Inflammatory macrophage treated with lipopolysaccharide for 1 hour (primary cell): ENCODE measurements at places on chromosomes 7 and 10.

DNA sequence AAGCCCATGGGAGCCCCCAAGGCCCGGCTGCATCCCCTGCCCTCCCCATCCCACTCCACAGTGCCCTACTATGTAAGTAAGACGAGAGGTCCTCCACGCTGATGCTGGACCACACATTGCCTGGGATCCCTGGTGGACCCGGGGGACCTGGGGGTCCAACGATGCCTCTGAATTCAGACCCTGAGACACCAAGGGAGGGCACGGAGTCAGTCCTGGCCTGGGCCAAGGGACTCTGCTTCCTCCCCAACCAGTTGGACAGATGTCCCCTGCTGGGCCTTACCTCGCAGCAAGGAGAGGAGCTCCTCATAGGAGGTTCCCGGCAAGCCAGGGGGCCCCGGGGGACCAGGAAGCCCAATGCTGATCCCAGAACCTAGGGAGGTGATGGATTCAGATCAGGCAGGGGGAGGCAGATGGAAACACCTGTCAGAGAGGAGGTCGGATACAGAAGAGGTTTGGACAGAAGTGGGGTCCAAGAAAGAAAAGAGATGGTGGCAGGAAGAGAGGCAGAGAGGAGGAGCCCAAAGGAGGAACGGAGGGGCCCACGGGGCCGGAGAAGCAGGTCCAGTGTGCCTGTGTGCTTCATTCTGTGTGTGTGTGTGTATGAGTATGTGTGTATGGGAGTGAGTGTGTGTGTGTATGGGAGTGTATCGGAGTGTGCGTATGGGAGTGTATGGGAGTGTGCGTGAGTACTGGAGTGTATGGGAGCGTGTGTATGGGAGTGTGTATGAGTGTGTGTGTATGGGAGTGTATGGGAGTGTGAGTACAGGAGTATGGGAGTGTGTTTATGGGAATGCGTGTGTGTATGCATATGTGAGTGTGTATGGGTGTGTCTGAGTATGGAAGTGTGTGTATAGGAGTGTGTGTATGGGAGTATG, 50.2 kb downstream of the COL17A1 start:
- no peak for DNase-seq

DNA sequence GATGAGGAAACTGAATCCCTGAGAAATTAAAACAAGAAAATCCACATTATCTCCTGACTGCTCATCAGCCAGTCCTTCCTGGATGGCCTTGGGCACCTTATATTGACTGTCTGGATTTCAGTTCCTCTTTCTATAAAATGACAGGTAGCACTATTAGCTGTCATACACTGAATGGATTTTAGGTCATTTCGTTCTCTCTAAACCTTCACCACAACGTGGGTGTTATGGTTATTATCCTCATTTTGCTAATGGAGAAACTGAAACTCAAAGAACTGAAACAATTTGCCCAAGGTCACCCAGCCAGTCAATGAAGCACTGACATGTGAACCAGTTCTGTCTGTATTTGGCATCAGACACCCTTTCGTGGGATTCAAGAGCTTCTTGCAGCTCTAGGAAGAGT, 193.8 kb downstream of the CYP26A1 start:
- no peak for DNase-seq

DNA sequence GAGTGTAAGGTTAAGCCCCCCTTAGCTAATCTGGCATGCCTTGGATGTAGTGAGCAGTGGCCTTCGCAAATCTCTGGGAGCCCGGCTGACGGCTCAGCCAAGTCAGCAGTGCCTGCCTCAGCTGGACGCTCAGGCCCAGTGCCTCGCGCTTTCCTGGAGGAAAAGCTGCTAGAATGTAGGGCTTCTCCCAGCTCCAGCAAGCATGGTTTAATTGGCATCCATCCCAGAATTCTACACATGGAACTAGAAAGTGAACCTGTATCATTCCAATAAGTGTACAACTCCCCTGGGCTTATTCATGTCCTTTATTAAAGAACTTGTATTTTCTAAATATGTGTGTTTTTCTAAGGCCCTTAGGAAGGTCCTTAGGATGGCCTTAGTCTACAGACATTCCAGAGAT, 287.8 kb upstream of the SHH start:
- DNase-seq, result no peak

GRCh38 chr10:125868372-125868975, 12.6 kb downstream of the DHX32 start:
- DNase-seq, result peak; percentile 43

DNA sequence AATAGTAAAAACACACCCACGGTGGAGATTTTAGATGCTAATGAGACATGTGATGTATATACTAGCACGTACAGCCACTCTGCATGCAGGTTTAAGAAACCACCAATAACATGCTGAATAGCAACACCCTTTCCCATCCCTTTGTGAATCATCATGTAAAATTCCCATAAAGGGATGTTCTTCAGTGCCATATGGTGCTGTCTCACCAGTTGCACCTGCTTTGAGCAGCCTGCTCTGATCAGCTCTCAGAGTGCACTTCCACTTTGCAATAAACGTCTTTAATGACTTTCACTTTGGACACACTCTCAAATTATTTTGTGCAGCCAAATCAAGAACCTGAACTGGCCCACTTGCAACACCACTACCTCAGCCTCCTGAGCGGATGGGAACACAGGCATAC, 615.0 kb downstream of the ANKRD7 start:
- DNase-seq, result no peak

- no peak for DNase-seq
Measured at GRCh38 chr7:50657341-50657873, 92.2 kb upstream of the DDC start.

DNA sequence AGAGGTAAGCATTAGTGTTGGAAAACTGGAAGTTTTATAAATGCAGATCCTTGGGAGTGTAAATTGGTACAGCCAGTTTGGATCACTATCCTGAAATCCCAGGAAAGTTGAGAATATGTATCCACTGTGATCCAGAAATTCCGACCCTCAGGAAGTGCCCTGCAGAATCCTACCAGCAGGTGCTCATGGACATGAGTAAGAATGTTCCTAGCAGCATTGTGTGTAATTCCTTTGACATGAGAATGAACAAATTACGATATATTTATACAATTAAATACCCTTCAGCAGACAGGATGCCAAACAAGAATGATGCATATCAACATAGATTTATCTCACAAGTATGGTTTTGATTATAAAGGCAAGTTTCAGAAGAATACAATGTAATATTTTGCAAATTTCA, 181.6 kb downstream of the XPNPEP1 start:
- no peak for DNase-seq

DNA sequence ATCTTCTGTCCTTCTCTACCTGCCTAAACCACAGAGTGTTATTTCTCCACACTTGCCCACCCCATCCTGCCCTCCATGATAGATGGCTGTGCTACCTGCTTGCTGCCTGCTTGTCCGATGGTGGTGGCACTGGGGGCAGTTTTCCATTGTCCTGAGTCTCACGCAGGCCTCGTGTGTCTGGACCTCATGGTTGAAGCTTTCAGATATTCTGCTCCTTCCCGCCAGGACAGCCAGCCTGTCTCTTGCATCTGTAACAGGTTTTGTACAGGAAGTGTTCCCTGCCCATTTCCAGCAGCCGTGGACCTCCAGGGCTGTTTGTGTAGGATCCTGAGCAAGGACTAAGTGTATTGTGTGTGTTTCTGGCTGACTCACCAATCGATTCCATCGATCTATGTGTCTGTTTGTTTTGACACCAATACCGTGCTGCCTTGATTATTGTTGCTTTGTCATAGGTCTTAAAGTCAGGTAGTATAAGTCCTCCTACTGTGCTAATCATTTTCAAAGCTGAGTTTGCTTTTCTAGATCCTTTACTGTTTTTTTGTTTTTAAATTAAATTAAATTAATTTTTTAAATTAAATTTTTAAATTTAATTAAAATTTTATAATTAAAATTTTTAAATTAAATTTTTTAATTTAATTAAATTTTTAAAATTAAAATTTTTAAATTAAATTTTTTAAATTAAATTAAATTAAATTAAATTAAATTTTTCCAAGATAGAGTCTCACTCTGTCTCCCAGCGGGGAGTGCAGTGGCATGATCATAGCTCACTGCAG, 8.5 kb downstream of the IL15RA start:
- no peak for DNase-seq

- DNase-seq, result no peak
Measured at GRCh38 chr7:127512663-127513062, 72.7 kb downstream of the GCC1 start.

DNA sequence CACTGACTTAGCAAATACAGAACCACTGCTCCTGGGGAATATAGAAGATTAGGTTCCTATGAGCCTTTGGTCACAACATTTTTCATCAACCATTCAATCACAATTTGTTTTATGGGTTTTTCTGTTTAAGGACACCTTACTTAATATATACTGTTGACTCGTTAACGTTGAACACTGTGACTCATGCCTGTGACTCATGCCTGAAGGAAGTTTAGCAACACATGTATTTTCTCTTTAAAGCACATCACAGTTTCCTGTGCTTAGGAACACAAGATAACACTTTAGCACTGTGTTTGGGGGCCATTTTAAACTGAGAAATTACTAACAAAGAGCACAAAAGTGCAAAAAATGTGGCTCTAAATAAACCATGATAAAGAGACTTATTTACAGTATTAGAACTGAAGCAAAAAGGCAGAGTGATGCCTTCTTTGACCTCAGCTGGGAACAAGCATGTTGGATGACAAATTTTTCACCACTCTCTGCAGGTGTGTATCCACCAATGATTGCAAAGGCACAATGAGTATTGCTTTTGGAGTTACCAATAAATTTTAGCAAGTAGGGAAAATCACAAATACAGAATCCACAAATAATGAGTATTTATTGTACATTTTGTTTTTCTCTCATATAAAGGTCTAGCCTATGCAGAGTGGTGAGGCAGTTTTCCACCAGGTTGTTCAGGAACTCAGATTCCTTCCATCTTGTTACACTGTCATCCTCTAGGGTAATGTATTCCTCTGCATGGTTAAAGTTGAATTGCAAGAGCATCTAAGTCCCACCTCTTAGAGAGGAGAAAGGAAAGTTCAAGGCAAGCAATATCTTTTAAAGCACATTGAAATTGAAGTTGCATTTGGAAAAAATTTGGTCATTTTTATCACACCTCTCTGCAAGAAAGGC, 7.3 kb downstream of the FGFBP3 start:
- peak; percentile 90 for DNase-seq

GRCh38 chr7:66804001-66804400, 63.5 kb downstream of the RABGEF1 start:
- no peak for DNase-seq

DNA sequence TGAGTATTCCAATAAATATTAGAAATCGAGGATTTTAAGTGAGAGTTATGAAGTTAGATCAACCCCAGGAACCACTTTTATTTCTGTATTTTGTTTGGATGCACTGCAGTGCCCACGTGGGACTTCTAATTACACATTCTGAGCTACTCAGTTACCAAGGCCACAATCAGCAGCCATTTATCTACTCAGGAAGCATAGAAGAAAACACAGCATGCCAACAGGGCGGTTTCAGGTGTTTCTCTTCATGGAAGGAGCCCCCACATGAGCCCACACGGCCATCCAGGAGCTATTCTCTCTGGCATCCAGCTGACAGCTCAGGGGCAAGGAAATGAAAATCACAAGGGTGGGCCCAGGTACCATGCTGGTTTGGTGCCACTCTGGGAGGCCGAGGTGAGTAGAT, 266.5 kb upstream of the MKLN1 start:
- no peak for DNase-seq

DNA sequence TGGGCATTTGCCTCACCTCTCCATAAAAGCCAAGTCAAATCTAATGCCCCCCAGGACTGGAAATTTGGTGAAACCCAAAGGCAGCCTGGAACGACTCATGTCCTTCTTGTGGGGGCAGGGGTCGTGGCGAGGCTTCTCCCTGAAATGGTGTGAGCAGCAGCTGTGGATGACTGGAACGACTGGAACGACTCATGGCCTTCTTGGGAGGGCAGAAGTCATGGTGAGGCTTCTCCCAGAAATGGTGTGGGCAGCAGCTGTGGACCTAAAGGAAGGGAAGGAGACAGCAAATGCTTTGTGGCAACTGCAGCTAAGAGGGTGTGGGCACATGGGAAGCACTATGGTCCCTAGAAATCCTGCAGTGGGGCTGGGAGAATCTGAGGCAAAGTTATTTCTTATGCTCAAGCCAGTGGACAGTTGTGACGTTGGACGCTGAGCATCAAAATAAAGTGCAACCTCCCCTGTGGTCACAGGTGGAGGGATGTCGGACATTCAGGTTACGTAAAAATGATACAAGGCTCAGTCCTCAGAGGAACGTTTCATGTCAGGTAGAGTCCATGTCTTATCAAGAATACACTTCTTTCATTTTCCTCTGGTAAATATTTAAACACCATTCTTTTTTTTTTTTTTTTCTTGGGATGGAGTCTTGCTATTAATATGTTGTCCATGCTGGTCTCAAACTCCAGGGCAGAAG, 107.0 kb upstream of the KIF5B start:
- DNase-seq, result peak; percentile 13

DNA sequence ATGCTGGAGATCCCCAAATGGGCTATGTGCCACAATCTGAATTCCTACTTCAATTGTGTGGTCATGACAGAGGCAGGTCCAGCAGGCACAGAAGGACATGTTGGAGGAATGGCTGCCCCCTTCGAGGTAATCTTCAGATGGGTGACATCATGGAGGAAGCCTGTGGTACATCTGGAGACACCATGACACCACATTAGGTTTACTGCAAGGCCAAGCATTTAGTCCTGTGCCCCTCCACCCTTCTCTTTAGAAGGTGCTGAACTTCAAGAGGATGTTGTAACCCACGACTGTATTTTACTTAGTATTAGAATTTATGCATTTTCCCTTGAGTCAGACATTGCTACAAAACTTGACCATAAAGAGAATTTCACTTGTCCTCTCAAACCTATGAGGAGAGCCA, 75.1 kb upstream of the DDC start:
- no peak for DNase-seq

DNA sequence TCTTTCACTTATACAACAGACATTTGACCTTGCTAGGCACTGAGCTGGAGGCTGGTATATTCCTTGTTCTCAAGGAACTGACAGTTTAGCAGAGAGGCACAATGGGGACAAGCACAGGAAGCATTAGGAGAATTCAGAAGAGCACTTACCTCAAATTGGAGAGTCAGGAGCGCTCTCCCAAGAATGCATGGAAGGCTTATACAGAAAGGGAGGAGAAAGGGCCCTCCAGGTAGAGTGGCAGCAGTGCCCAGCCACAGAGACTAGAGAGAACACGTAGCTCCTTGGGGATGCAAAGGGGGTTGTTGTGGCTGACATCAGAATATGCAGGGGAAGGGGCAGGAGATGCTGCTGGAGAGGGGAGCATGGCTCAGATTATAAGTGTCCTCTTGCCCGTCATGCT, 78.2 kb upstream of the MKLN1 start:
- DNase-seq, result no peak

DNA sequence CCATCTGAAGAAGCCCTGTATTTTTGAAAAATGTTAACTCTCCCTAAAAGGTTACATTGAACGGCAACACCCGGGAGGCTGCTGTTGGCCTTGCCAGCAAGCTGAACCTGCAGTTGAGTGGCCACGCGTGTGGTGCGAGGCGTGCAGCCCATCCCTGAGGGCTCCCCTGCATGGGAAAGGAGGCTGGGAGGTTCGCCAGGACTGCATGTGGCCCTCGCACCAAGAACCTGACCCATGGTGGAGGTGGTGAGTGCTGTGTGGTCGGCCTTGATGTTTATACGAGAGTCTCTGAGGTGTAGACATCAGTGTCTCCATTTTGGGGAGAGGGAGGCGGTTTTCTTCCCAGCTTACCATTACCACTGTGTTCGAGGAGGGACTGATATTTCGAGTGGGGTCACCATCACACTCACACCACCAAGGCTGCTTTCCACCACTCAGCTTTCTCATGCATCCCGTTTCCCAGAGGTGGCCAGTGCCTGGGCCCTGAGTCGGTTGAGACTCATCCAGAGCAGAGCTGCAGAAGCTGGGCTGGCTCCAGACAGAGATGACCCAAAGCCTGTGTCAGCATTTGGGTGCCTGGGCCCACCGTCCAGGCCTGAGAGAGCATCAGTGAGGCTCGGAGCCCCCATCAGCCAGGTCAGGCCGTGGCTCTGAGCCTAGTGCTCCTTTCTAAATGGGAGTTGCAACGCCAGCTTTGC, 222.6 kb downstream of the EBF3 start:
- DNase-seq, result no peak
